ENCODE measurements at places on chromosomes 12 and 14.
A peak's percentile ranks its signal among the peaks of the same experiment; 100 is the strongest.

DNA sequence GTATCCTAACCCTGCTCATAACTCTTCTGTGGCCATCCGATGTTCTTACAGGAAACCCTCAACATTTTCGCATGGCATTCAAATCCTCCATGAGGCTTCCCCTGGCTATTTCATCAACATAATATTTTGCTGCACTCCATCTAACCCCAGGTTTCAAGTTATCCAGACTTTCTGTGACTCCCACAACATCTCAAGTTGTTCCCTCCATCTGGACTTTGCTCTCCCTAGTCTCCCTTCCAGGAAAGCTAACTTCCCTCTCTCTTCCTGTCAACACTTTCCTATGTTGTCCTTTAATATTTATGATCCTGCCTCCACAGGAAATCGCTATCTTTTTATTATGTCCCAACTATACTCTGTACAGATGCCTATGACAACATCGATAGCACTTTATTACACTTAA is 146.1 kb downstream of the METTL25 start:
- no peak for DNase-seq

- peak; percentile 58 for DNase-seq
These were observed 144.3 kb downstream of the MED13L start for GRCh38 chr12:116133149-116133548.

- DNase-seq, result no peak
These were observed 211.1 kb downstream of the GLT1D1 start for GRCh38 chr12:129064209-129064855.

GRCh38 chr12:21528953-21529352 is 2.9 kb downstream of the SPX start:
- no peak for DNase-seq

- peak; percentile 72 for DNase-seq
These were observed 73.9 kb upstream of the KRR1 start for GRCh38 chr12:75585330-75585729.

- DNase-seq, result no peak
These were observed 356.4 kb upstream of the PRICKLE1 start for GRCh38 chr12:42945927-42946326.

GRCh38 chr12:121579981-121580868 is 598 bp downstream of the KDM2B start:
- DNase-seq, result peak; percentile 85

DNA sequence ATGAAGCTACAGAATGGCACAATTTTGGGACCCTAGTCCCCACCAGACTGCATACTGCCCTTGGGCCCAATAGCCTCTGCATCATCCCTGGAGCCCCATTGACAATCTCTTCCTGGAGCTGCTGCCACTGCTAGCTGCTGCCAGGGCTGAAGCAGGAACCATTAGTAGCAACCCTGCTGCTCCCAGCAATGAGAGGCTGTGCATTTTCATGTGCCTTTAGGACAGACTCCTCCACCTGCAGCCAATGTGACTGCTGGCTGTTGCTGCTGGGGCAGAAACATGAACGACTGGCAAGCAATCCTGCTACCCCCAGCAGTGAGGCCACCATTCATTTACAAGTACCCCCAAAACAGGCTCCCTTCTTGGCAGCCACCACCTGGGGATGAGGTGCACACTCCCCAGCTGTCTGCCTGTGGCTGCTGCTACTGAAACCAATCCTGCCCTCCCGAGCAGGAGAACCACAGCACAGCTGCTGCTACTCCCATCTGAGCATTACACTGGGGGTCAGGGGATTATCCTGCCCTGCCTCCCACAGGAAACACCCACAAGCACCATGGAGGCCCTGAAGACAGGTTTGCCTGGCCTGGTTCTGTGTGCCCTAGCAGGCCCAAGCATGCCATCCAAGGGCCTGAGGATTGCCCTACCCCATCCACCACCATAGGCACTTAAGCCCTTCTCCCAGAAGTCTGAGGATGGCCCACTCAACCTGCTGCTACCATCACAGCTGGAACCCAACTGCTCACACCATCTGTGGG is 181.0 kb downstream of the MYRFL start:
- no peak for DNase-seq

GRCh38 chr12:12646483-12647072 is 34.9 kb downstream of the CREBL2 start:
- DNase-seq, result no peak

GRCh38 chr12:14290951-14291350 is 74.5 kb upstream of the ATF7IP start:
- no peak for DNase-seq

DNA sequence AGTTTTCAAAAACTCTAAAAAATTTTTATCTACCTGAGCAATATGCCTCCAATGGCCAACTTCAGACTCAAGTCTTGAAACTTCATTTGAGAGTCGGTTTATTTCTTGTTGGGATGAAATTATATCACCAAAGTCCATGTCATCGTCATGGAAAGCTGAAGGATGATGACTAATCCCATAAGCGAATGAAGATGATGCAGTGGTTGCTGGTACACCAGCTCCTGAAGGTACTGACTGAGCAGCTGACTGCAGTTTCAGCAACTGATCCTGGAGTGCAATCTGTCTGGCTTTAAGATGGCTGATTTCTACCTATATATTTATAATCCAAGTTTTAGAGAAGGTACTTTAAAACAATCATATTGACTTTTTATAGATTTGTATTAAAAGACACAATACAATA is 18.3 kb downstream of the TRIP11 start:
- no peak for DNase-seq

Measured in foreskin fibroblast (primary cell).